Motor neuron (in vitro differentiated cells): ENCODE measurements at places on chromosomes 5 and 9. TPM values are rescaled to one million over a fixed set of nuclear protein-coding genes. Genes with fewer than 3 reads are reported as not detected.

MLLT3 gene
- 10.8 and 14.3 TPM in 2 replicates for total RNA-seq

SPRY4 gene
- total RNA-seq: 2.1 and 2.5 TPM in 2 replicates

GALNT12 gene
- total RNA-seq: 1.4 and 2.6 TPM in 2 replicates

CCDC192 gene
- 2.0 and 3.2 TPM in 2 replicates for total RNA-seq

CCDC152 gene
- total RNA-seq: 1.3 and 1.6 TPM in 2 replicates

CBY3 gene
- 1.0 and 2.1 TPM in 2 replicates for total RNA-seq

LPAR1 gene
- total RNA-seq: 0.47 and 0.69 TPM in 2 replicates

EIF4E1B gene
- 0.23 and 1.1 TPM in 2 replicates for total RNA-seq

PLPP7 gene
- total RNA-seq: 1.1 TPM in 2 replicates

PCDHB13 gene
- 2.1 and 5.6 TPM in 2 replicates for total RNA-seq

IL13 gene
- total RNA-seq: 0.14 and 0.41 TPM in 2 replicates

GRCh38 chr9:134923466-134923865, 5.8 kb upstream of the FCN1 start:
- ATAC-seq: no peak

- ATAC-seq: no peak
Measured at GRCh38 chr5:169442403-169442874, 141.1 kb upstream of the SPDL1 start.

DNA sequence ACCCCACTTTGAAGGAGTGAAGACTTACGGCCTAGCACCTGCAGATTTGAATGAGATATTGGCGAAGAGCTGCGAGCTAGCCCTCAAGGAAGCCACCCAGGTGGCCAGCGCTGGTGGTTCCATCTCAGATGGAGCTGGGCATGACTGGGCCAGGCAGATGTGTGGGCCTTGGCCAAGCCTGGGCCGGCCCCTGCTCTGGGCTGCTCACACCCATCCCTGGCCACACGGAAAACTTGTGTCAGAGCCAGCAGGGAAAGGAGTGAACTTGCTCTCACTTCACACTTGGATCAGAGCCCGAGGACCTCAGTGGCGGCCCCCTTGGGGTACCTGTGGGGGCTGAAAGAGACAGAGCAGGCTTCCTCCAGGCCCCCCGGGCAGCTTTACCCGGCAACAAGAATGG, 44.2 kb downstream of the ROPN1L start:
- no peak for ATAC-seq

- peak; percentile 34 for ATAC-seq
Measured at GRCh38 chr9:114538241-114538640, 33.0 kb upstream of the WHRN start.

- peak; percentile 98 for ATAC-seq
Measured at GRCh38 chr5:171724468-171725204, 61.0 kb upstream of the SMIM23 start.

DNA sequence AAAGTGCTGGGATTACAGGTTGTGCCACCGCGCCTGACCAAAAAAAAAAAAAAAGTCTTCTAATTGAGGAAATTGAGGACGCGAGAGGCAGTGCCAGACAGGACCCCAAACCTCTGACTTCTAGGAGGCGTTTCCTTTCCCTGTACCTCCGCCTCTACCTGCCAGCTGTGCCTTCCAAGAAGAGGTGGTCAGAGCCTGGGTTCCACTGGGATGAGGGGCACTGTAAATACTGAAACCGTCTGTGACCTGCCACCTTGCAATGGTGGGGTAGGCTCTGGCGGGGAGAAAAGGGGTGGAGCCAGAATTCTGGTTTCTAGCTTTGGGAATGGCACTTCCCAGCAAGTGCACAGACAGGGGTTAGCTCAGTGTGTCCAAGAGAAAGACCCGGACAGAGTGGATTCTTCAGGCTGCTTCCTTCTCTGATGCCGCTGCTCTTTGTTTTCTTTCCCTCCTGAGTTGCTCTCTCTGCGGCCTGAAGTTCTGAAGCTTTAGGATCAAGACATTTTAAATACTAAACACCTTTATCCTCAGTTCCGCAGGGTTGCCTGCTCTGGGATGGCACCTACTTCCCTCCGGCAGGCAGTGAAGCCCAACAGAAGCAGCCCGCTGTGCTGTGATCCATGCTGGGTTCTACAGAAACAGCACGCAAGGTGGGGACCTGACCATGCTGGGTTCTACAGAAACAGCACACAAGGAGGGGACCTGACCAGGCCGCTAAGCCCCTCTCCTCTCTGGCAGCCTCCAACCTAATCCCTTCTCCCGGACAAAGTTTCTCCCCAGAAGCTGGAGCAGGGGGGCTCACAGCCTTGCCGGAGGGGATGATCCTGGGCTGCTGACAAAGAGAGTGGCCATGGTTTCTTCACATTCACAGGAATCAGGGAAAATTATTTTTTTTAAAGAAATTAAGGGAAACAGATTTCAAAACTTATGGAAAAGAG, 65.2 kb downstream of the OTULIN start:
- no peak for ATAC-seq

- ATAC-seq: peak; percentile 13
Measured at GRCh38 chr9:136051453-136051836, 43.6 kb downstream of the NACC2 start.

DNA sequence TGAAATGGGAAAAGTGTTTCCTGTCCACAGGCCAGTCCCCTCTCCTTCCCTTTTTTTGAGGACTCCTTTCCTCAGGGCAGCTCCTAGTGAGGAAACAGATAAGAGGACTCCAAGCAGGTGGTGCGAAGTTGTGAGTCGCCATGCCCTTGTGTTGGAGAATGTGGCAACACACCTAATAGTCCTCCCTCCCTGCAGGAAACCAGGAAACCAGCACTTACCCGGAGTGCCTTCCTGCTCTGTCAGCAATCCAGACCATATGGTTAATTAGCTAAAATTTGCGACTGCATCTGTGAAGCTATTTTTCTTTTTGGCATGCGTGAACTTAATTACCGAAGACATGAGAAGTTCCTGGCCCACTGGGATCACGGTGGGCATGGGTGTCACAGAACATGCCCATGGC, 69.9 kb downstream of the TRIM32 start:
- ATAC-seq: no peak

GRCh38 chr5:173056783-173057061, 570 bp downstream of the CREBRF start:
- peak; percentile 58 for ATAC-seq

- no peak for ATAC-seq
Measured at GRCh38 chr9:20382460-20383071, 239.7 kb downstream of the MLLT3 start.

- ATAC-seq: no peak
Measured at GRCh38 chr9:70218767-70219166, 40.0 kb upstream of the SMC5 start.

GRCh38 chr5:153542536-153542935, 52.1 kb downstream of the GRIA1 start:
- ATAC-seq: no peak

DNA sequence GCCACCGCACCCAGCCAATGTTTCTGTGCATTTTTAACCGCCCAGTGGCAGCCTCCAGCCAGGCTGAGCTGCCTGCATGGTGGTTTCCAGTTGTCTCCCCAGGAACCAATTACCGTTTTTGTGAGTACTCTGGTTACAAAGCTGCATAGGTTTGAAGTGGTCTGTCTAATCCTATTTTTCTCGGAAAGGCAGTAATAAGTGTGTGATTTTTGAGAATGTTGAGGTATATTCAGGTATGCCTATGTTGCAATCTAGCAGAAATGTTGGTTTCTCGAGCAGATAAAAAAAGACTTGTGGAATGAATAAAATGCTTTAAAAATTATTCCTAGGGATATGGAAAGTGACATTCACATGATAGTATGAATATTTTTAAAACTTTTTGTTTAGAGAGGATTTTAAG, 41.5 kb upstream of the ANKH start:
- no peak for ATAC-seq

DNA sequence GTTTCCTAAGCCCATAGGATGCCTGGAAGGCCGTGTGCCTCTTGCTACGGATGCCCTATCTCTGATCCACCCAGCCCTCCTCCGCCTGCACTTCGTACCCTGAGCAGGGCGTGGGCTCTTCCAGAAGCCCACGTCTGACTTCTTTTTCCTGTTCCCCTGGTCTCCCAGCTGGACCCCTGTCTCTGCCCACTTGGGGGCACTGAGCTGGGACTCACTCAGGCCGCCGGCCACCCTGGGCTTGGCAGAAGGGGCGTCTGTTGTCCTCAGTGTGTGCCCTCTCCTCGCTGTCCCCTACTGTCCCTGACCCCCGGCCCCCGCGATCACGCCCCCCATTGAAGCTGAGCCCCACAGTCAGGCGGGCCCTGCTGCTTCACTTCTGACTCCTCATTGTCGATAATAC, 22.0 kb upstream of the RXRA start:
- peak; percentile 20 for ATAC-seq

DNA sequence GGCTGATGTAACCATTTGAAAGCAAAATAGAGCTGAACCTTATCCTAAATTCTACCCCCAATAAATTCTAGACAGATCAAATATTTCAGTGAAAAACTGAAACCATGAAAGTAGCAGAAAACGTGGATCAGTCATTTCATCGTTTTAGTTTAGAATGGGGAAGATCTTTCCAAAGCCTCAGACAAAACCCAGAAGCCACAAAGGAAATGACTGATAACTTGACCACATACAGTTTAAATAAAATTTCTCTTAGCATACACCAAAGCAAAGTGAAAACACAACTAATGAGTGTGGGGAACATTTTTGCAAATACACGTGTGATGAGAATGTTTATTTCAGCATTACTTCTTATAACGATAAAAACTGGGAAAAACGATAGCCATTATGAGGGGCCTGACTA, 284.8 kb downstream of the ADGRV1 start:
- ATAC-seq: no peak

DNA sequence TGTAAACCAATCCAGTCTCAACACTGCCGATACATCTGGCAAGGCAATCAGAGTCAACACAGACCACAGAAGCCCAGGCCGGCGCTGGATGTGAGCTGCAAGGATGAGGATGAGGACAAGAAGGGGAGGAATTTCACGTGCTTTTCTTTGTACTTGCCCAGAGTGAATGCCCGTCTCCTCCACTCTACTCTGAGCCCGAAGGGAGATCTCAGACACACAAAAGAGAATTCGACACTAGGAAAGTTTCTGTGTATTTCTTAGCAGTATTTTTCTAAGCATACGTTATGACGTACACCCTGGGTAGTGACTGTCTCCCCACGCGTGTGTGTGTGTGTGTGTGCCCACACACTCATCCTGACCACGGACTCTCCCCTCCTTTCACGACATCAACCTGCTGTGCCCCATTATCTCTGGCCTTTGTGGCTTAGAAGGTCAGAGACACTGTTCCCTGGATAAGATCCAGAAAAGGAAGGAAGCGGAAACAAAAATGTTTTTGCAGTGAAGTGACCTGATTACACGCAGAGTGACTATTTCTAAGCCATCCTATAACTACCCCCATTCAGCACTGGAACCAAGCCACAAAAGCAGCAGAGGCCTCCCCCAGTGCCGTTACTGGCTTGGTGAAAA, 227.3 kb upstream of the DAPK1 start:
- ATAC-seq: peak; percentile 84

- ATAC-seq: no peak
Measured at GRCh38 chr5:134097211-134097749, 17.2 kb upstream of the TCF7 start.

- ATAC-seq: no peak
Measured at GRCh38 chr9:115161446-115161845, 43.5 kb upstream of the TNC start.

GRCh38 chr5:151671950-151672349, 14.8 kb downstream of the SPARC start:
- no peak for ATAC-seq

DNA sequence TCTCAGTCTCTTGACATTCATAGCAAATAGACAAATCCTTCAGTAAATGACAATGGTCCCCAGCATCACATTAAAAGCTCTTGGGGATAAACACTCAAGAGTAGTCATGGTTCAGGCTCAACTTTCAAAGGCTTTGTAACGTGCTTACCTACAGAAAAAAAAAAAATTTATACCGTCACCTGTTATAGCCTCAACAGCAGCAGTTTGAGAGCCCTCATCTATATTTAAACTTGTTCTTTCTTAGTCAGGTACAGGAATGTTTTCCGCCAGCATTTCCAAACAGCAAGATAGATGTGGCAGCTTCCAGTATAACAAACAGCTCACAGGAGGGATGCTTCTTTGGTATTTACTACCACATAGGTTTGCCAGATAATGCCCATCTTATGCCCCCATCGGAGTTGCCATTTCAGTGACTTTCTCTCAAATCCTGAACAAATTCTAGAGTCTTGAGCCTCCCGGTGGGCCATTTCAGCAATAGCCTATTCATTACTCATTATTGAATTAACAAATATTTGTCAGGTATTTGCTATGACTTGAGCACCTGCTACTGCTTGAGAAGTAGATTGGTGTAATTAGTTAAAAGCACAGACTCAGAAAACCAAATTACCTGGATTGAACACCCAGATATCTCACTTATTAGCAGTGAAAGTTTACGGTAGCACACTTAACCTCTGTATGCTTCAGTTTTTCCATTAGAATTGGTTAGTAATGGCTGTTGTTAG, 470.0 kb downstream of the EBF1 start:
- no peak for ATAC-seq

GRCh38 chr9:81782313-81782995, 93.1 kb upstream of the TLE1 start:
- no peak for ATAC-seq

DNA sequence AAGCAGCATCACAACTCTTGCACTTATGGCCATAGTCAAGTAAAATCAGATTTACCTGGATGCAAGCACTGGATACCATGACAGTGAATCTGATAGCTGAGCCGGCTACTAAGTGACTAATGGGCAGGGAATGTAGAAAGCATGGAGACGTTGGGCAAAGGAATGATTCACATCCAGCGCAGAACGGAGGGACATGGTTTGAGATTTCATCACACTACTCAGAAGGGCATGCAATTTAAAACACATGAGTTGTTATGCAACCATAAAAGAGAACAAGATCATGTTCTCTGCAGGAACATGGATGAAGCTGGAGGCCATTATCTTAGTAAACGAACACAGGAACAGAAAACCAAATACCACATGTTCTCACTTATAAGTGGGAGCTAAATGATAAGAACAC, 169.1 kb upstream of the PIK3R1 start:
- ATAC-seq: no peak

- ATAC-seq: no peak
Measured at GRCh38 chr5:62633243-62633642, 54.6 kb downstream of the LRRC70 start.

DNA sequence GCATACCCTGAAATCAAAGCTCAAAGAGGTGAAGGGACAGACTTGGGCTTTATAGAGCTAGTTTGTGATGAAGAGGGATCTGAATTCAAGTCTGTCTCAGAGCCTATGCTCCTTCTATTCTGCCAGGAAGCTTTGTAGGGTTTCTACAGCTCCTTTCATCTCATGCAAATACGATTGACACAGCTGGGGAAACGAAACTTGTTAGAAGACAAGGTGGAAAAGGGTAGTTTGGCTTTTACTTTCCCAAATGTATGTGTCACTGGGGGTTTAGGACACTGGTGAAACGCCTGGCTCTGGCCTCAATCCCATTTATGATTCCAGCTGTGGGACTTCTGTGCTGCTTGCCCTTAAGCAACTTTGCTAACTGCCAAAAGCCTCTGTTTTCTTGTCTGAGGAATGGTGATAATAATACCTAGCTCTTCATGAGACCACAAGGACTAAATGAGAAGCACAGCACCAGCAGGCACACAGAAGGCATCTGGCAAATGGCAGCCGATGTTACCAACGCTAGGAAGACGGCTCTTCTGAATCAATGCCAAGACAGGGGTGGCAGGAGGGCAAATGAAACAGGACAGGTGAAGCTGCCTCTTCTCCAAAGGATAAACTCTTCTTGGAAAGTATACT, 70.3 kb upstream of the EQTN start:
- ATAC-seq: no peak

GRCh38 chr9:117839862-117840261, 135.7 kb downstream of the TLR4 start:
- no peak for ATAC-seq

- peak; percentile 47 for ATAC-seq
Measured at GRCh38 chr9:92686954-92687353, 17.0 kb upstream of the IPPK start.
